Activated T-helper 1 cell treated with anti-CD3 and anti-CD28 coated beads, Interleukin-2, amount 50 U/mL, for 16 hours (primary cell): ENCODE measurements at places on chromosomes 3 and 15.

GRCh38 chr3:56782906-56783305 lies 18.8 kb downstream of the ARHGEF3 start:
- DNase-seq, result no peak

- no peak for DNase-seq
Measured at GRCh38 chr3:89287902-89288508, 180.6 kb downstream of the EPHA3 start.

DNA sequence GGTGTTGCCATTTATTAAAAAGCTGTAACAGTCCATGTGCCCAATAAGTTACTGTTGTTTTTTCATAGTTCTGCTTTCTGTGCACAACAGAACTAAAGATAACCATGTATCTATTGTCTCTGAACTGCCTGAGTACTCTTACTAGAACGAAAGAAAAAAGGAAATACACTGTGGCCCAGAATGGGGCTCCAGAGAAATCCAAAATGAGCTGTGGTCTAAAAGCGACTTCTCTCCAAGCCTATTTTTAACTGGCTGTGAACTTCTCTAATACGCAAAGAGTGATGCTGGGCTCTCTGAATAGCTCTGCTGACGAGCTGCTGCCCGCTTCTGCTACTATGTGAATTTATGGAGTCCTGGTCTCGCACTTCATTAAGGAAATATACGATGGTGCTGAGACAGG lies 56.2 kb upstream of the LPP start:
- no peak for DNase-seq

DNA sequence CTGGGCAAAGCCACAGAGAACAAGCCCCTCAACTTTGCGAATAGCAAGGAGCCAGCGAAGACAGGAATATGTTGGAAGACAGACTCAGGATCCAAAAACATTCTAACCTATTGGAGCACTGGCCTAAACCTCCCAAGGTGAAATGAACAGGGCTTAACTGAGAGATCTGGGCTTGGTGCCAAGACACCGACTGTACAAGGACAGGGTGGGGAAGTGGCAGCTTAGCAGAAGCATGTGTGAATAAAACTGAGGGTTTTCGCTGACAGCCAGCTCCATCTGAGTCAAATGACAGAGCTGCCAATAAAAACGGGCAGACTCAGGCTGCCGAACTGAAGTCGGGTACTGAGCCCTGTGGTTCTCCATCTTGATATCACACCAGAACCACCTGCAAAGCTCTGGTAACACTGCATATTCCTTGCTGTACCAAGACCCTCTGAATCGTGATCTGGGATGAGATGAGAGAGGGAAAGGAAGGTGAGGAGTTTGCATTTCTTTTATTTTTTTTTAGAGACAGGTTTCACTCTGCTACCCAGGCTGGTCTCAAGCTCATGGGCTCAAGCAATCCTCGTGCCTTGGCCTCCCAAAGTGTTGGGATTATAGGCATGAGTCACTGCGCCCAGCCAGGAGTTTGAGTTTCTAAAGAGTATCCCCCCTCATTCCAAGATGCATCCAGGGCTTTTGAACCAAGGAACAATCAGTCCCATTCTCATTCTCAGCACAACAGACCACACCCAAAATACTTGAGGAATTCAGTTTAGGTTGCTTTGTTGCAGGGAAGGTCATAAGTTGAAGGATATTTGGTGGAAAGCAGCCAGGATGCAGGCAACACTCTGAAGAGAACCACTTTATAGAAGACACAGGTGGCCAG lies 6.0 kb upstream of the PLCB2 start:
- no peak for DNase-seq

GRCh38 chr3:113273604-113274378 lies 62.4 kb downstream of the BOC start:
- no peak for DNase-seq

DNA sequence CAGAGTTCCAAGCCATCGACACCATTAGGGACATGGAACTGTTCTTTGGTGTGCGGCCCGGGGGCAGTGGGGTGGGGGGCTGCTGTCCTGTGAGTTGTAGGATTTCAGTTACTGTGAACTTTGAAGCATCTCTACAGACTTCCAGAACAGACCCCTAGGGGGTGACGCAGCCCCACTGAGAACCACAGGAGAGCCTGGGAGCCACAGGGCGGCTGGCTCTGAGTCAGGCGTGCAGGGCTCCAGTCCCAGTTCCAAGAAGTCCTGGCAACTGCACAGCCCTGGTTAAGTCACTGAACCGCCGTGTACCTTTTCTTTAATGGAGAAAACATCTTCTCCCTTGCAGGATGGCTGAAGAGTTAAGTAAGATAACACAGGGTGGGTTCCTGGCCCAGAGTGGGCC lies 23.5 kb upstream of the LRTM1 start:
- DNase-seq, result no peak

- DNase-seq, result no peak
Measured at GRCh38 chr3:134189849-134190248, 60.8 kb downstream of the RYK start.

- no peak for DNase-seq
Measured at GRCh38 chr3:40104441-40104840, 205.1 kb upstream of the EIF1B start.

DNA sequence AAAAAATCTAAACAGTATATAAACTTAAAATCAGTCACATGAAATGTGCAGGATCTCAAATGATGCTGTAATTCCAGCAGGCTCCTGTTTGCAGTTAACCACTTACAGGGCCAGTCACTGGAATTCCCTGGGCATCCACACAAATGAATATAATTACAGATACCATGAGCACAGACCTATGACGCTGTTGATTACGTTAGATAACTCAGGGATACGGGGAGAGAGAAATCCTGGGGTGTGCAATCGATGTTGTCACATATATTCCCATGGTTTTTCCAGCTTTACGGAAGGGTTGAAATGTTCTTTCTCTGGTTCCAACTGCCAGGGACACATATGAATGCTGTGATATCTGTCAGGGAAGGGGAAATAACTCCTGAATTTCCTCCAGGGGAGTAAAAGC lies 100.8 kb downstream of the RORA start:
- no peak for DNase-seq

DNA sequence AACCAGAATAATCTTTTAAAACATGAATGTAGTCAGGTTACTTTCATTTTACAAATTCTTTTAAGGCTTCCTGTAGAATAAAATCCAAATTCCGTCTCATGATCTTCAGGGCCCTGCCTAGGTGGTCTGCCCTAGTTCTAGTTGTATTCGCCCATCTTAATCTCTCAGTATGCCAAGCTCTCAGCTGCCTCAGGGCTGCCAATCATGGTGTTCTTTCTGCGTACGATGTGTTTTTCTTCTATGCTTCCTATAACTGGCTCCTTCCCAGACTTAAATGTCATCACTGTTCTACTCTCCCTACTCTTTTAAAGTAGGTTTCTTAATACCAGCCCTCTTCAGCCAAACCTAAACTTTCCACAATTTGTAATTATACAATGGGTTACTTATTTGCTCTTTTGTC lies 107.4 kb downstream of the GREM1 start:
- DNase-seq, result no peak

DNA sequence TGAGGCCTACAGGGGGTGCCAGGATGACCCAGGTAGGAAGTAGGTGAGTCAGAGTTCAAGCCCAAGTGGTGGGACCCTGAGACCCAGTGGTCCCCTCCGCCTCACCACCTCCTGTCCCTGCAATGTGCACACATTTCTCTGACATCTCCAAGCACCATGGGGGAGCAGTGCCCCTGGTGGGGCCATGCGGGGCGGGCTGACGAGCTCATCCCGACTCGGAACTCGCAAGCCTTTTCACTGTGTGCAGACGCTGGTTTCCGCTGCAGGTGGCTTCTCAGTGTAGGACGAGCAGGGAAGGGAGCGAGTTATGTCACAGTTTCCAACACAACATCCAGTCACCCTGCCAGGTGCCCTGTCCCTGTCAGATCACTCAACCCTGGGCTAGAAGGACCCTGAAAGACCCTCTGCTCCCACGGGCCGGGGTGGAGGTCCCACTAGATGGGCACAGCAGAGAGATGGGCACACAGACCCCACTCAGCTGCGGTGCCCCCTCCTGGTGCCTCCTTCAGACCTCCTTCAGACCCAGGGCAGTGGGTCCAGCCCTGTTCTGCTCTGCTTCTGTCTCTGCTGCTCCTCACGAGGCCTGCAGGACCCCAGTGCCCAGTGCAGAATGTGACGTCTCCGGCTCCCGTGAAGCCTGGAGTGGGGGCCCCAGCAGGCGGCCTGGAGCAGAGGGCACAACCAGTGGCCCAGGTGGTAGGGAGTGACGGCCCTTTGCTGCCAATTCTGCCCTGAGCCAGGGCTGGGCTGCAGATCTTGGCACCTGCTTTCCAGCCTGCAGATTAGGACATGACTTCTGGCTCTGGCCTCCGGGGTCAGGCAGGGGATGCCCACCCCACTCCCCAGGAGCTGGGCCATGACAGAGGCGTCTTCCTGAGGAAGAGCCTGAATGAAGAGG lies 102.0 kb upstream of the RPL32 start:
- no peak for DNase-seq

DNA sequence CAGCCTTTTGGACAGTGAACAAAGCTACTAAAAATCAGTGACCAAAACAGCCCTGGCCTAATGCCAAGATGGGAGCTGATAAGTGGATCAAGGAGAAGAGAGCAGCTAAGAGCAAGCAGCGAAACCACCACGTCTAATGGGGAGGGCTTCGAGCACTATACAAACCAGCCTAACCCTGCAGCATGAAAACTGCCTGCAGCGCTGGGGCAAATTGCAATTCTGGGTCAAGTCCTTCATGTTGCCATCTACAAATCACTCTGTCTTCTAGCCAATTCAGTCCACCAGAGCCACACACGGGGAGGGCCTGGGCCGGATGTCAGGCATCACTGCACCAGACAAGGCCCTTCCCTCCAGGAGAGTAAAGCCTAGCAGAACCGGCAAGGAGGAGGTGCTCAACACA lies 30.5 kb upstream of the SPATA12 start:
- DNase-seq, result no peak

DNA sequence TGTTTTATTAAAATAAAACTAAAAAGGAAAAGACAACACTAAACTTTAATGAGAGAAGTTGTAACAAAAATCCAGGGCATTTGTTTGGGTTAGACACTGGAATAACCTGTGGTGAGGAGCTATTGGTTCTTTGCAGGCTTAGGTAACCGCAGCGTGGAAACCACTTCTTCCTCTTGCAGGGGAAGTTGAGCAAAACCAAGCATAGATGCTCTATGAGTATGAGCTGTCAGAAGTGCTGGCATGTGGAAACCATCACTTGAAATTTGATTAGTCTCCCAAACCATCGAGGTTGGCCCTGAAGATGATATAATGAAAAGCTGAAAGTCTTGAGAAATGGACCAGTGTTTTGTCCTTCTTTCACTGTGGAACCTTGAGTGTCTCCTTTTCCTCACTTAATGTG lies 127.1 kb upstream of the RBMS3 start:
- no peak for DNase-seq

DNA sequence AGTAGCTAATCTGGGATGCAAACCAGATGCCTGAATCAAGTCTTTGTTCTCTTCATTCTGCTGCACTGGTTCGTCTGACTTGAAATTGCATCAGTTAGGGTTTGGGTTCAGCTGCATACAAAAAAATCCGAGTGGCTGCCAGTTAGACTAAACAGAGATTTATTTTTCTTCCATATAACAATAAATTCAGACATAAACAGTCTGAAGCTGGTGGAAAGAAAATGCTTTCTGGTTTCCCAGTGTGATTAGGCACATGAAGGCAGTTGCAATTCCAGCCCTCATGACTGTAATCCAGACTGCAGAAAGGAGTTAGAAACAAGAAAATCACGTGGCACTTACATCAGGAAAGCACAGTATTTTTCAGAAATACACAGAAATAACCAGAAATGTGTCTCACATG lies 930.7 kb downstream of the MCTP2 start:
- DNase-seq, result no peak

GRCh38 chr15:88769161-88769971 lies 33.9 kb upstream of the ACAN start:
- no peak for DNase-seq

- DNase-seq, result no peak
Measured at GRCh38 chr15:77026501-77027110, 31.7 kb downstream of the PSTPIP1 start.

DNA sequence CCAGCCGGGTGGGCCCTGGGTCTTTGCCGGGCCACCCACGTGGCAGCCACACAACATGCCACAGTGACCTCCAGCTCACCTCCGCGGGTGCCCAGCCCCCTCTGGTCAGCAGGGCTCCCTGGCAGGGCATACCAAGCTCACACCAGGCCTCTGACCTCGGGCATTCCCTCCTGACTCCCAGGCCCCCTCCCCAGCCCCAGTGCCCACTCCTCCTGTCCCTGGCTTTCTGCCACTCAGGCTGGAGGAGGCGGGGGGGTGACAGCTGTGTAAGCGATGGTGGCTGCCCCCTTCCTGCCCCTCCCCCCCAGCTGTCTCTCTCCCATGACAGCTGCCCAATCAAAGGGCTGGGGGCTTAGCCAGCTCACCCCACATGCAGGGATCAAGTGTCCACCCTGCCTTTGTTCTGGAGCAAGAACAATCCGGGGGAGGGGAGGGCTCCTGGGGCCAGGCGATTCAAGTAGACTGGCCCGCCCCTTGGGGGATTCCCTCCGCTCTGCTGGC lies 3.3 kb downstream of the PCBP4 start:
- no peak for DNase-seq

DNA sequence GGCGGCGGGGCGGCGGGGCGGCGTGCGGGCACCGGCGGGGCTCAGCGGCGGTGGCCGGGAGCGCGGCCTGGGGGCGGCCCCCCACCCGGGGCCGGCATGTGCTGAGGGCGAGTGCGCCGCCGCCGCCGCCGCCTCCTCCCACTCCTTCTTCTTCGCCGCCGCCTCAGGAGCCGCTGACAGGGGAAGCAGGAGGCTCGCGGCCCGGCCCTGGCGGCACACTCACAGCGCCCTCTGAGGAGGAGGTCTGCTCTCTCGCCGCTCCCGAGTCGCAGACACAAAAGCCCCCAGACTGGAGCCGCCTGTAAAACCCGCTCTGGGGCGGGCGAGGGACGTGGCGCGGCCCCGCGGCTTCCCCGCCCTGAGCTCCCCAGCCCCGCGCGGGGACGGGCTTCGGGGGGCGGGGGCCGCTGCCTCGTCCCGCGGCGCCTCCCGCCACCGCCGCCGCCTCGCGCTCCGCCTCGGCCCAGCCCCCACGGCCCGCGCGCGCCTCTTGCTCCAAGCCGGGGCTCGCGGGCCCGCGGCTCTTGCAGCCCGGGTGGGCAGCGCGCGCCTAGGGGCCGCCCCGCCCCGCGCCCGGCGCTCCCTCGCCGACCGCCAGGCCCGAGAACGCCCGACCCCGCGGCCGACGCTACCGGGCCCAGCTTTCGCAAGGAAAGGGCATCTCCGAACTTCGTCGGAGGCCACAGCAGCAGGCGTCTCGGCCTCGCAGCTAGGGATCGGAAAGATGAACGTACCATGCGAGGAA lies at the start of gene PYGO1:
Gene PYGO1 (minus strand): TSS at position 276 of the 745 bp plus-strand sequence. CDS start 462 bp downstream, outside the sequence.
- DNase-seq, result peak; percentile 4
